ENCODE measurements at places on chromosomes 4 and X.

DNA sequence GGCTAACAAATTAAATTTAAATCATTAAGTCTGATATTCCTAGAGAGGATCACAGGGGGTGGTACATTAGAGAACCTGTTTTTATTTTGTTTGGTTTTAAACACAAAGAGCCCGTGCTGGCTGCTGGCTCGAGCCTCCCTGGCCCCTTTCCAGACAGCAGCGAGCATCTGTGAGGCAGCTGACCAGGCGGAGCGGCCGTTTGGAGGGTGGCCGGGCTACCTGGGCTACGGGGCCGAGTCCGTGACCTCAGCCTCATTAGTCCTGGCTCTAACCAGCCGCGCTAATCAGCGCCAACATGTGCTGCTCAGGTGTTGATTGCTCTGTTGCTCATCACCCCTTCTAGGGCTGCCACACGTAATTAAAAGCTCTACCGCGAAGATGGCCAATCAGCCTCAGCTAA, 35.3 kb downstream of the DCTD start:
- DNase-seq: no peak

DNA sequence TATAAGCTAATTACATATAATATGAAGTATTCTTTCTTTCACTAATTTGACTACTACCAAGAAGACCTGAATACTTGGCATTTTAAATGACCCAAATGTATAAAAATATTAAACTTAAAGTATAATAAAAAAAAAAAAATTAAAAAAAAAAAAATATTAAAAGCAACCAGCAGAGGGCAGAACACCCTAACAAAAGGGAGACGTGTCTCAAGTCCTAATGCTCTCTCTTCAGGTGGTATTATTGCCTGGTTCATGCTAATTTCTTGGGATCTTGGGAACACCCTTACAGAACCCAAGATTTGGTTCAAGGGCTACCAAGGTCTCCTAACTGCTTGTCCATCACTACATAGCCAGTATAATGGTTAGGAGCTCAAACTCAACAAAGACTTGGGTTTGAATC, 754.8 kb downstream of the RAB28 start:
- no peak for DNase-seq

- no peak for DNase-seq
Observed at GRCh38 chr4:26464420-26465095, 25.7 kb downstream of the CCKAR start.

DNA sequence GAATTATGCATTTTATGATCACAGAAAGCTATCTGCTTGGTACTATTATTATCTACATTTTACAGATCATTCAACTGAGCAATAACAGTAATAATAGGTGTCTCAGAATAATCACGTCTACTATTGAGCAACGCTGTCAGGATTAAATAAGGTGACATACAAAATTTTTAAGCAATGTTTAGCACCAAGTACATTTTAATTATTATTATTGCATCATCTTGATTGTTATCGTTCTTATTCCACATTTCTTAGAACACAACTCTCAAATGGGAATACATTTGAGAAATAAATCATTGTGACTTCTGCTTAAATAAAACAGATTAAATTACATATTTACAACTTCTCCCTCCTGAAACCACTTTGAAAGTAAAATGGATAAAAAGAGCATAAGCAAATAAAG, 1083.5 kb upstream of the ADGRL3 start:
- no peak for DNase-seq

DNA sequence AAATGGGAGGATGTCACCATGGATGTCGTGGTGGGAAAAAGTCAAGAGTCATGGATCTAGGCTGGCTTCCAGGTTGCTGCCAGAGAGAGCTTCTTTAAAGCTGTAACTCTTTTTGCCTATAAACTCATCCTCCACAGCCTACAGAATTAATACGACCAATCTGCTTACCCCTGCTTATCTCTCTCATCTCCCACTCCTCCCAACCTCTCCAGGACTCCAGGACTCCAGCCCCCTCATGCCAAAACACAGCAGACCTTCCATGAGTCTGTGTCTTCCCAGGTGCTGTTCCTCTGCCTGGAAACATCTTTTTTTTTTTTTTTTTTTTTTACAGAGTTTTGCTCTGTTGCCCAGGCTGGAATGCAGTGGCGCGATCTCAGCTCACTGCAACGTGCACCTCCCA, 15.3 kb upstream of the SLC10A4 start:
- DNase-seq: no peak
